ENCODE measurements at places on chromosomes 11 and 22.

DNA sequence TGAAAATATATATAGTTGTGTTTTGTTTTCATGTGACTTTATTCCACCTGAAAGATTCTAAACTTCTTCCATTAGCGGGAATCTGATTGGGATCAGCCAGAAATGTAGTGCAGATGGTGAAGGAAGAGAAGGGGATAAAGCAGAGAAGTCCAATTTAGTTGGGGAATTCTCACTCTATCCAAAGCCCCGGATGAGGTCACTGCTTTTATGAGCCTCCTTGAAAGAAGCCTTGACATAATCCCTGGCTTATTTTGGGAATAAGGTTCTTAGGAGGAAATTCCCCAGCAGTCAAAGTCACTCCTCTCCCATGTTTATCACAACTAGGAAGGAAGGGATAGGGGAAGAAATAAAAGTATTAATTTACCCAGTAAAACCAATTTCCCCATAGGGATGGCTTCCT is 41.1 kb downstream of the OSBP start:
- no peak for DNase-seq

- no peak for DNase-seq
Observed at GRCh38 chr11:112016088-112016764, 9.0 kb upstream of the DLAT start.

DNA sequence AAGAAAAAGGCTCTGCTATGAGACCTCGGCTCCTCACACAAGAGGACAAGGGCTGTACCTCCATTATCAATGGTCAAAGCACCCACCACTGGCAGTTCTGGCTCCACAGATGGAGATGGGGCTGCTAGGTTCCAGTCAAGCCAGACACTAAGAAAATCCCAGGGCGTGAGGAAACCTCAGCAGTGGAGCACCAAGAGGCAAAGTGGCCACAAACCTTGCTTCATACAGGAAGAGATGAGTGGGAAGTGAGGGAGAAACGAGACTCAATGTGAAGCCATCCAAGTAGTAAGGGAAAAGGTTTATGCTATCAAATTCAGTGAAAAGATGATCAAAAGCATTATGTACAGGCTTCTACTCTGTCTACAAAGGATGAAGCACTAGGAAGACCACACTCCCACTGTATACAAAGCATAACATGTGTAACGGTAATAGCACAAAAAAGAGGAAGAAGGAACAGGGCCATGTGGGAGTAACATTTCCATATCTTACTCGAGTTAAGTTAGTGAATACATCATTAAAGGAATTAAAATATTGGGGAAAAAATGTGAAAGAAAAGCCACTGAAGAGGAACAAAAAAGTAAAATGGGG is 27.0 kb downstream of the POLDIP3 start:
- DNase-seq: no peak

DNA sequence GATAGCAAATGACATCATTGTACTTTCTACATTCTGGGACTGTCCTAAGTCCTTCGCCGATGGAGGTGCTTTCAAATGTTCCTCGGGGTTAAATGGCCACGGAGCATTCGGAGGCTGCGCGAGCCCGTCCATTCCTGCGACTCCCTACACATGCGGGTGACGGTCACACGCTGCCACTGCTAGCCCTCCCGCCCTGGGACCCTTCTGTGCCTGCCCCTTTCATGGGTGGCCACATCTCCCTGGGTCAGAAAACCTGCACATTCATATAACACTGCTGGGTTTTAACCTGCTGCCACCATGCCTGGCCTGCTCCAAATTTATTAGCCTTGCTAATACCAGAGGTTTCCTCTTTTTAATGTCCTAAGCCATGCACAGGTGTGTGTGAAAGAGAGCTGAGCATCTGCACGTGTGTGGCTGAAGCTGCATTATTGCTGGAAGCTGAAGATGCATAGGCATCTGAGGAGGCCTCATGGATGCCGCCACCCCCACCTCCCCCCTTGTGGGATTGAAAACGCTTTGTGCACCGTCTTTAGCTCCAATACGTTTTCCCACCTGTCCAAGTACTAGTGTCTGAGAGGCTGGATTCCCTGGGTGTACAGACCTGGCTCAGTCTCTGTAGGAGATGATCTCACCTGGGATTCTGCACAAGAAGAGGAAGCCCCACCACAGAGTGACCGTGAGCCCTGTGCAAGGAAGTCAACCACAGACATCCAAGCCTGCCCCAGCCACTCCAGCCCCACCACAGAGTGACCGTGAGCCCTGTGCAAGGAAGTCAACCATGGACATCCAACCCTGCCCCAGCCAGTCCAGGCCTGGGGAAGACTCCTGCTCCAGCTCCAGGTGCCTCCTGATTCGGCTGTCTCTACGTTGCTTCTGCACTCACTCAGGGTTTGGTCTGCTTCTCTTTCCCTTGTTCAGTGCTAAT is 626.4 kb downstream of the BRD1 start:
- no peak for DNase-seq

DNA sequence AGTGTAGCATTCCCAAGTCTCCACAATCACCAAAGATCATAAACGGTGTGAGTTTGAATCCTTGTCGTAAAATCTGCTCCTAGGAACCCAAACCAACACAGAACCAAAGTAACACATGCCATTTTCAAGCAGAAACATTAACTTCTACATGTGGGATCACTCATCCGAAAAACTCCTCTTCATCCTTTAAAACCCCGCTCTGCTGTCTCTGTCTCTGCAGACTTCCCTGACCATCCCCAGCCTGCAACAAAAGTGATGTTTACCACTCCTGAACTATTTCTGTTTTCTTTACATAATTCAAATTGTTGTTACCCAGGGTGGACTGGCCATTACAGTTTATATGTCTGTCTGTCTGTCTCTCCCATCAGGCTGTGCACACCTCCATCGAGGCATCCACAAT is 54.0 kb downstream of the SLC1A2 start:
- DNase-seq: no peak

GRCh38 chr11:71336996-71337754 is 84.8 kb upstream of the SHANK2 start:
- DNase-seq: no peak

DNA sequence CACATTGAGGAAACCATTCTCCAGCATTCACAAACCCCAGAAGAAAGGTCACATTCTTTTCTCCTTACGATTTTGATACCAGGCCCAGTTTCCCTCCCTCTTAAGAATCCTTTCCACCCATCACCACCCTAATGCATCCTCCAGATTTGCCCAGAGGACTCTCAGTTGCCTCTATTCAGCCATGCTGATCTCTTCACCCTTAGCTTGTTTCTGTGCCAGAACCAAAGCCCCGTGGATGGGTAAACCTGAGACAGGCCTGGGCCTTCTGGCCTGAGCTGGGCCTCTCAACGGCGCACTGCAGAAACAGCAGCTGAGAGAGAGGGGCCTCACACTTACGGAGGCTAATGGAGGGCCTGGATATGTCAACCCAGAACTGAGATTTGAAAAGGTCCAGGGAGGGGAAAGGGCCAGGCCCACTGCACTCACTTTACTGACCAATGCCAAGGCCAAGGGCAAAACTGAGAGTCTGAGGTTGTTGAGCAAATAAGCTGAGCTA is 32.2 kb upstream of the OAF start:
- DNase-seq: no peak

DNA sequence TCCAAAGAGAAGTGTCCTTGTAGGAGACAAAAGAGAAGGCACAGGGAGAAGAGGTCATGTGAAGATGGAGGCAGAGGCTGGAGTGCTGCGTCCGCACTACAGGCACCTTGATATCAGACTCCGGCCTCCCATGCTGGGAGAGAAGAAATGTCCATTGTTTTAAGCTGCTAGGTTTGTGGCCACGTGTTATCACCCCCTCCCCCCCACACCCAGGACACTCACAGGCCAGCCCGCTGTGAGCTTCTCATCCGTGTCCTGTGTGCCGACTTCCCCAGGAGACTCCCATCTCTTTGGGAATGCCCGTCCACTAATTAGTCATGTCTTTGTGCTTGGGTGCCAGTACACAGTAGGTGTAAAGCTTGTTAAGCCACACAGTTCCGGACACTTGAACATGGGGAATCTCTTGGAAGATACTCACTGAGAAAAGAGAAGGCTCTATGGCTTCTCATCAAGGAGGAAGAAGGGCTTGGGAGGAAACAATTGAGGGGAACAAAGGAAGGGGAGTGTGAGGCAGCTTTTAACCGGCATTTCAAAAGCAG is 1234.7 kb downstream of the TBC1D22A start:
- no peak for DNase-seq

DNA sequence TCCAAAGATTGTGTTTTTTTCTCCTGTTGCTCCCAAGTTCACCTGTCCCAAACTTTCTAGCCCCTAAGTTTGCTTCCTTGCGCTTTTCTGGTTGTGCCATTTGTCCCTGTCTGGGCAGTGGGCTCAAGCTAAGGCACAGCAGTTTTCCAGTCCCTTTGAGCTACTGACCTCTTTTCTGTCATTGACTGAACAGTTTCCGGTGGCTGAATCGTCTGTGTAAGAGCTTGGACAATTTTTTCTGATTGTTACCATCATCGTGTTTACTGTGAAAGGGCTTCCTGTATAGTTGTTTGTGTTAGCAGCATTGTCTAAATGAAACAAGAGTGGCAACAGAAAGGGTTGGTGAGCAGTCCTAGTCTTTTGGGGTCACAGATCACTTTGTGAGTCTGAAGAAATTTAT is 49.8 kb downstream of the BMAL1 start:
- DNase-seq: no peak

- DNase-seq: no peak
Observed at GRCh38 chr11:132595246-132595645, 937.1 kb downstream of the OPCML start.

- DNase-seq: no peak
Observed at GRCh38 chr11:122100037-122100755, 15.8 kb downstream of the BLID start.

DNA sequence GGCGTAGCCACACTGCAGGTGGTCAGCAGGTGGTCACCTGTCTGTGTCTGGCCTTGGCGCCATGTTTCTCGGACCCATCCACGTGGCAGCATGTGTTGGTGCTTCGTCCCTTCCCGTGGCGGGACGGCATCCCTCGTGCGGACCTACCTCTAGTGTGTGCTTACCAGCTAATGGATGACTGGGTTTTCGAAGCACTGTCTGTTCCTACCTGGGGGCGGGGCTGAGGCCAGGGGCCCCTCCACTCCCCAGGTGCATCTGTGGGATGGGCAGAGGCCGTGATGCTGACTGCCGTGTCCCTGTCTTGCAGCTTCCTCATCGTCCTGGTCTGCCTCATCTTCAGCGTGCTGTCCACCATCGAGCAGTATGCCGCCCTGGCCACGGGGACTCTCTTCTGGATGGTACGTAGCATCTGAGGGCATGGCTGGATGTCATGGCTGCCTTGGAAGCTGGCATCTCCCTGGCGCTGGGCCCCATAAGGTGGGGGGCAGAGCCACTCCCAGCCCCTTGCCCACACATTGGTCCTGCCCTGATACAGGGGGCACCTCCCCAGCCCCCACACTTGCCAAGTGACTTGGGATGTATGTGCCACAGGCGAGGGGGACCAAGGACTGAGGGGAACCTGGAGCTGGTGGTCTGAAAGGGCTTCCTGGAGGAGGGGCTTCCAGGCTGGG is 82.9 kb downstream of the KCNQ1 start:
- no peak for DNase-seq

DNA sequence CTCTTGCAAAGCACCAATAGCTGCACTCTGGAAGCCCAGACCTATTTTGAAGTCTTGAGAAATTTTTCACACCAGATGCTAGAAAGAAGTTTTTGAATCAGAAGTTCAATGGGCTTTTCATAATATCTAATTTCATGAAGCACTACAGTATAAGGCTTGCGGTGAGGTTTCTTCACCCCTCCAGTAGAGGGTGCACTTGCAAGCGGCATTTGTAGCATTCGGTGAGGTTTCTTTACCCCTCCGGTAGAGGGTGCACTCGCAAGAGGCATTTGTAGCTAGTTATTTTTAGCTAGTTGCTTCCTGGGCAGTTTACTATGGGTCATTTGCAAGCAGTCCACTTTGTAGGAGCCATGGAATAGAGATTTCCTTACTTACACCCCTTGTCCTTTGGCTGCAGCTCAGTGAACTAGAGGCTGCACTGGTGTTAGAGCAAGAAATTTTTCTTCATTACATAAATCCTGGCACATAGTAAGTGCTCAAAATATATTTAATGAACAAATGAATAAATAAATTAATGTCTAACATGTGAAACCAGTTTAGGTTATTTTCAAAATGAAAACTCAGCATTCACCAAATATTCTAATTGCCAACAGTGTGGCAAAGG is 7.8 kb upstream of the NOX4 start:
- no peak for DNase-seq

- DNase-seq: no peak
Observed at GRCh38 chr11:87463486-87464102, 425.9 kb downstream of the TMEM135 start.

- DNase-seq: no peak
Observed at GRCh38 chr22:31628362-31628761, 33.7 kb downstream of the PISD start.

- no peak for DNase-seq
Observed at GRCh38 chr22:28773461-28773867, 969 bp downstream of the CCDC117 start.

- DNase-seq: no peak
Observed at GRCh38 chr11:86692317-86692716, 19.9 kb upstream of the ME3 start.

GRCh38 chr22:46086577-46087335 is 63.6 kb upstream of the PPARA start:
- DNase-seq: no peak

- DNase-seq: no peak
Observed at GRCh38 chr22:44535362-44536095, 37.5 kb upstream of the RTL6 start.

GRCh38 chr11:32821917-32822560 is 7.7 kb upstream of the PRRG4 start:
- DNase-seq: no peak

- no peak for DNase-seq
Observed at GRCh38 chr11:108914981-108915380, 250.1 kb downstream of the DDX10 start.

Data from bone marrow (tissue), 2 donors.